ENCODE measurements at places on chromosomes 1 and 21.
A peak's percentile ranks its signal among the peaks of the same experiment; 100 is the strongest.

DNA sequence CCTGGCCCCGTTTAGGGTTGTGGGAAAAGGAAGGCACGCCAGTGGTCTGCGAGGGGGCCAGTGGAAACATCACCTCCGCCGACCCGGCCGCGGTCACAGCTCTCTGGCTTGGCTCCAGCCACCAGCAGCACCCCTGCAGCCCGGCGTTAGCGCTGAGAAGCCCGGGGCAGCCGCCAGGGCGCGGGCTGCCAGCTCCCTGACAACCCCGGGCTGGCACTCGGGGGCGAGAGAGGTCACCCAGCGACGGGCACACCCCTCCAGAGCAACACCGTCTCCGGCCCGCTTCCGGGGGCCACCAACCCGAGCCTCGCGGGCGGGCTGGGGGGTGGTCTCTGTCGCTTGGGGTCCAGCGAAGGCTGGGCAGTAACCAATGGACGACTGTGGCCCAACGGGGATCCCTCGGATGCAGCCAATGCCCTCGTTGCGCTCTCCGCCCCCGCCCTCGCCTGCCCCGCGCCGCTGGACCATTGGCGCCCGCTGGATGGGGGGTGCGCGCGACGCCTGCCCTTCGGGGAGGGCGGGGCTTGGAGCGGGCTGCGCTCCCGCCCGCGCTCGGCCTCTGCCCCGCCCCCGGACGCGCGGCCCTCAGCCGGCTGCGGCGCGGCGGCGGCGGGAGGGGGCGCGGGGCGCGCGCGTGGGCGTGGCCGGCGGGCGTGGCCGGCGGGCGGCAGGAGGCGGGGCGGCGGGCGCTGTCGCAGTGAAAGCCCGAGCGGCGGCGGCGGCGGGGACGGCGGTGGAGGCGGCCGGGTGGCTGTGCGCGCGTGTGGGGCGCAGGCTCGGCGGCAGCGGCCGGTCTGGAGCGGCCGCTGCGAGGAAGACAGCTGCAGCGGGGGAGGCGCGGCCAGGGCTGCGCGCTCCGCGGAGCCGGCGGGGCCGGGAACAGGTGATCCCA lies at the start of gene MAN1C1:
Gene MAN1C1, plus strand, starts transcription at position 697 of the 892 bp plus-strand sequence. CDS start 1,007 bp downstream, outside the sequence.
- DNase-seq, result peak; percentile 72

- DNase-seq, result no peak
Measured at GRCh38 chr1:6491966-6492365, 499 bp upstream of the PLEKHG5 start.

- DNase-seq, result no peak
Measured at GRCh38 chr1:52072291-52072690, 16.2 kb downstream of the BTF3L4 start.

- no peak for DNase-seq
Measured at GRCh38 chr1:91617285-91617765, 116.7 kb downstream of the CDC7 start.

- DNase-seq, result no peak
Measured at GRCh38 chr1:200973937-200974657, 49.4 kb downstream of the KIF21B start.

- DNase-seq, result no peak
Measured at GRCh38 chr1:220056374-220056773, 10.1 kb upstream of the EPRS1 start.

GRCh38 chr1:67683766-67684525 lies 1.1 kb upstream of the GADD45A start:
- DNase-seq, result peak; percentile 63

DNA sequence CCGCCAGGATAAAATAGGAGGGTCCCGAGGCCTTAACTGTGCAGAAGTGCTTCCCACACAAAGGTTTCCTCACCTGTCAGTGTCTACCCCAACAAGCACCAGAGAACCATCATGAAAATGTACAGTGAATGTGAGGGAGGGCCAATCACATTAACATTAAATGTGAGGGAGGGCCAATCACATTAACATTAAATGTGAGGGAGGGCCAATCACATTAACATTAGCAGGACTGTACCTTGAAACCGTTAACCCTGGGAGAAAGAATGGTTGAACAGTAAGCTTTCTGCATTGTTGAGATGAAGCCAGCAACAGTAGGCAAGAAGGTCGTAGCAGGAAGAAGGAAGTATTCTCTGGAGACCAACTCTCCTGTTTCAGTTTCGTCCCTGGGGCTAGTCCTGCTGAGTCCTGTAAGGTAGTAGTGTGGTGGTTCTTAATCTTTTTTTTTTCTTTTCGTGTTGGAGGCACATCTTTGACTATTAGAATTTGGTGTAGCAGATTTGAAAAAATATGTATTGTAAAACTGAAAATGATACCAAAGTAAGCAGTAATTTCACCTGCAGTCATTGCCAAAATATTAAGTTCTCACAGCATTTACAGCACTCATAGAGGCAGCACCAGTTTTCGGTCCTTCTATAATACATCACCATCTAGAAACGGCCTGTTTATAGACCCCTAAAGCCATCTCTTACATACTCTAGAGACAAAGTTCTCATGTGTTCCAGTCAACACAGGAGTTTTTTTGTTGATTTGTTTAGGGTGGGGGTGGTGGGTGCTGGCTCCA lies 98.6 kb upstream of the PPP2R5A start:
- peak; percentile 7 for DNase-seq

GRCh38 chr1:230823426-230823825 lies 44.9 kb downstream of the C1orf198 start:
- no peak for DNase-seq

GRCh38 chr1:110639724-110640386 lies 33.7 kb upstream of the KCNA2 start:
- no peak for DNase-seq

DNA sequence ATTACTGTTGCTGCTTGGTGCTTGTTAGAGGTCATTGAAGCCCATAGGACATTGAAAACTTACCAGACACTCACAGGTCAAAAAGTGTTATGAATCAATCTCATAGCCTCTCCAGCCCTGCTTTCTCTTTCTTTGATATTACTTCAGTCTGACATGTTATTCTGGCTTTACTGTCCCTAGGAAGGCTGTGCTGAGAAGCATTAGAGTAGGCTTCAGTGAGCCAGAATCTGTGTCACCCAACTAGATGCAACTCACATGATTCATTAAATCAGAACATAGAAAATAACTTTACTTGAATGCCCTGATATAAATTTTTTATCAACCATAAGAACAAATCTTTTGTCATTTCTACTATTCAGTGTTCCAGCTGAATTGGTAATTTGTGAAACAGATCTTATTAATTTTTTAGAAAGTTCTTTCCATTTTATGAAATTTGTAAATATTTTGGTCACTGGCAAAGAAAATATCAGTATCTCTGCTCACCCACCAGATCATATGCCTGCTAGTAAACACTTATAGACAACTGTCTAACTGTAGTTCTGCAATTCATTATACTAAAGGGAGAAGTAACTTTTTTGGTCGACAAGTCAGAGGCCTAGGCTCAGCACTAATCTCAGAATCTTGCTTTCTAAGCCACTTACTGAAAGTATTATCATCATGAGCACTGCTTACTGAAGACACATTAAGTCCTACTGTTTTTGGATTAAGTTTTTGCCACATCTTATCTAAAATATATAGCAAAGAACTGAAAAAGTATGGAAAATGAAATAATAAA lies 48.2 kb downstream of the RPAP2 start:
- no peak for DNase-seq

GRCh38 chr1:230393722-230394121 lies 32.4 kb downstream of the PGBD5 start:
- no peak for DNase-seq

DNA sequence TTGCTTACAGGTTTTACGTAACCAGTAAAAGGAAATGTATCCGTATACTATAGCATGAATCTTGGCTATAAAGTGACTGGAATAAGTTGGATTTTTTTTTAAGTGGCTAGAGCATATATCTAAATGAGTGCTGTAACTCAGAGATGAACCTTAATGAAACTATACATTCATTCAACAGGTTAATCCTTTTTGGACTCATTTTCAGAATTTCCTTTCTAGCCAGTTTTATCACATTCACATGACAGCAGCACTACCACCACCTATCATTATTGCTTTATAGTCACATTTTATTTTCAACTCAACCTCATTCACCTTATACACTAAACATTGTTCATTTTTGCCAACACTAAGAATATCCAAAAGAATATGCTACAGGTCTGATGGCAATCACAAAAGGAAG lies 30.6 kb downstream of the FRRS1 start:
- no peak for DNase-seq

DNA sequence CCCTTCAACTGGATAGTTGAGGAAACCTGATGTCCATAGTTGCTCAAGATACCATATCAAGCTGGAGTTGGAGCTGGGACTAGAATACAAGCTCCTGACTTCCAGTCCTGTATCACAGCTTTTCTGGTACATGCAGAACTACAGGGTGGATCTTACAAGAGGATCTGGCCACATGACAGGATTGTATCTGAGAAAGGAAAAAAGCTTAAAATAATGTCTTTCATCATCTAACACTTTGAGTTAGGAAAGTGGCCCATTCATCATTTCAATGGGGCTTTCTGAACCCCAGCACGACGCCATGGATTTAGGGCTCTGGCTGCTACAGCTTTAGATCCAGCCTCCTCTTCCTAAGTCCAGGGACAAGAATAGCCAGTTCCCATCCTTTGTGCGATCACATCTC lies 46.9 kb downstream of the RASSF5 start:
- DNase-seq, result no peak

DNA sequence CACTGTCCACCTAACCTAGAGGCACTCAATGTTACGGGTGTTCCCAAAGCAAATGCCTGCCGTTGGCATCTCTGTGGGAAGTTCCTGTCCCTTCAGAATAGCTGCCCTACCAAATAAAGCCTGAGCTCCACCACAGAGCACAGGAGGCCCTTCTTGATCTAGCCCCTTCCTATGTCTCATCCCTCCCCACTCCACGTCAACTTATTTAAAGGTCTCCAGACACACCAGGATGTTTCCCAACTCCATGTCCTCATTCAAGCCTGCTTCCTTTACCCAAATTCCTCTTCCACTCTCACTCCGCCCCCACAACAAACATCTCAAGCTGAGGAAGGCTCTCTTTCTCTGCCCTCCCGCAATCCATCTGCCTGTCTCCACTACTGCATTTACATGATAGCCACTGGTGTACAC lies 87.7 kb downstream of the TGFBR3 start:
- no peak for DNase-seq

GRCh38 chr1:61054601-61054993 lies 27.8 kb upstream of the NFIA start:
- DNase-seq, result no peak

DNA sequence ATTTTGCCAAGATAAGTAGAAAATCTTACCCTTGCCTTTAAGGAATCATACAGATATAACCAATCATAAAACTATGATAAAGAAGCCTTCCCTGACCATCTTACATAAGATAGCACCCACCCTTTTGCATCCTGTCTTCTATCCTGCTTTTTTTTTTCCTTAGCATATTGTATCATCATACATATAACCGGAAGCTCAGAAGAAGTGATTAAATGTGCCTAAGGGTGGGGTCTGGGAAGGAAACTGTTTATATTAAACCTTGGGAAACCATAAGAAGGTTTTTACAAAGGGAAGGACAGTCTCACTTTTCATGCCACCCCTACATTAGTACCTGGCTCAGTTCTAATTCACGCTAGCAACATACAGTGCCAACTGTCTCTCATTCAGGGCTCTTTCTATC lies 66.8 kb downstream of the LUZP1 start:
- DNase-seq, result no peak

- DNase-seq, result no peak
Measured at GRCh38 chr1:77583483-77583882, 99.0 kb downstream of the ZZZ3 start.

- DNase-seq, result no peak
Measured at GRCh38 chr1:223853748-223854147, 8.0 kb upstream of the TP53BP2 start.

- DNase-seq, result no peak
Measured at GRCh38 chr1:162317621-162318020, 59.0 kb downstream of the SPATA46 start.

DNA sequence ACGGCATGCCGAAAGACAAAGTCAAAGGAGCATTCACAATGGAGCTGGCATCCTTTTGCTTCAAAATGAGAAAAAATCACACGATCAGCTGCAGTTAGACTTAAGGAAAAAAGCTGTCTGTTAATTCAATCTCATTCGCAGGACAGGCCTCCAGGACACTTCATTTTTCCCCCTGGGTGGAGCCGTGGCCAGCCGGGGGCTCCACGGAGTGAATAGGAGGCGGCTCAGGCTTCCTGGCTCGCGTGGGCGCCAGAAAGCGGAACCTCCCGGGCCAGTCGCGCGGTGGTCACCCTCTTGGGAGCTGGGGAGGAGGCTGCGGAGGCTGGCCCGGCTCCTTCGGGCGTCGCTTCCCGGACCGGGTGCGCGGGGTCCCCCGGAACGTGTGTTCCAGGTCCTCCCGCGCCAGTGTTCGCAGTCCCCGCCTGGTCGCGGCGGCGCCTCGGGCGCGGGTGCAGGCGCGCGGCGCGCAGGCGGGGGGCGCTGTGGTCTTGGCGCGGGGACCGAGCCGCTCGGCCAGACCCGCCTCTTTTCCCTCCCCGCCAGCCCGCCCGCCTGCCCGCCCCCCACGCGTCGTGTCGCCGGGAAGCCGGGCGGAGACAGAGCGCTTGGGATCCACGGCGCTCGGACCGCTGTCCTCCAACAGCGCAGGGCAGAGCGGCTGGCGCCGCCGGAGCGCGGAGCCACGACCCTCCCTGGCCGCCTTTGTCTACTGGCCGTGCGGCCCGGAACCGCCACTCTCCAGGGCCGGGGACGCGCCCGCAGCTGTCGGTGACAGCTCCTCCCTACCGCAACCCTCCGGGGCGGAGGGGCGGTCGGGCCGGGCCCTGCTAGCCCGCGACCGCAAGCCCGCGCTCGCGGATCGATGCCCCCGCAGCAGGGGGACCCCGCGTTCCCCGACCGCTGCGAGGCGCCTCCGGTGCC lies at the start of gene RHOU:
Gene RHOU, plus strand, starts transcription at position 599 of the 921 bp plus-strand sequence. Its CDS starts 264 bp downstream, at position 863.
- DNase-seq, result peak; percentile 61

DNA sequence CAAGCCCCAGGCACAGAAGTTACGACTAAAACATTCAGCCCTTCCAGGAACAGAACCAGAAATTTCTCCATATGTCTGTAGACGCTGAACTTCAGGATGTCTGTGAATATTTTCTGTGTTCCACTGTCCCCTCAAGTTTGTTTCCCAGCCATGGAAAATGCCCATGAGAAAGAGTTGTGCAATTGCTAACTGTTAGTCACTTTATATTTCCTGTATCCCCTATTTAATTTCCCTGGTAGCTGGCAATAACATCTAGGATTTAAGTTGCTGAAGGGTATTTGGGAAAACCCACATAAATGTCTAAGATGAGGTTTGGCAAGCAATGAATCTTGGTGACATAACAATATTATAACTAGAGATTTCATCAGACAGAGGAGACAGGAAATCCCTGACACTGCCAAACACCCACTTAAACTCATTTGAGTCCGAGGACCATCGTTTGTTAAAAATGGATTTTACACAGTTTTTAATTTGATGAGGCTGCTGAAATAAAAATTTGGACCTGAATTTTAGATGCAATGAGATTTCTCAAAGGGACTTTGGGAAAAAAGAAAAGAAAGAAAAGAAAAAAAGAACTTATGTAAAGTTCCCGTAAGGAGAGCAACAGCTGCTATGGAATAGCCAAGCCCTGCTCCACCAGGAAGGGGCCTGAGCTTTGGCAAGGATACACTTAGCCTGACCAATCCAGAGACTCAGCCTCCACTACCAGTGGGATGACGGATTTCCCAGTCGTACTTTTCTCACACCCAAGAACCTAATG lies 21.8 kb upstream of the ERRFI1 start:
- peak; percentile 94 for DNase-seq

- DNase-seq, result no peak
Measured at GRCh38 chr1:12763479-12763878, 10.1 kb upstream of the PRAMEF12 start.

All from fibroblast of skin of right biceps (primary cell).